ENCODE measurements at places on chromosomes 3 and 15.

DNA sequence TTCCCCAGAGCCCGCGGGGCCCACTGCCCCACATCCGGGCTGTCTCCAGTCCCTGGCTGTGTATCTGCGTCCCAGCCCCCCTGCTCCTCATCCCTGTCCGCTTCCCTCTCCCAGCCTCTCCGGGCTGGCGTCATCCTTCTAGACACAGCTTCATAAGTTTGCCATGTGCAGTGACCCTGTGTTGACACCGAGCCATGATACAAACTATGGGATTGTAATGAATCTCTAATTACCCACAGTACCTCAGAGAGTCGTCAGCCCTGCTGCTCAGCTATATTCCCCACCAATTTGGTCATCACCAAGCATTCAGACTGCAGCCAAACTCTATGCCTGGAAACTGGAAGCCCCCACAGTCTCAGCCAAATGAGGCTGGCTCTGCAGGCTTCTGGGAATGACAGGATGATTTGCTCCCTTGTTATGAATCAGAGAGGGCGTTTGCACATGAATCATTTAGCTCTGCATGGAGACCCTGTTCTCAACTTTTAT is 466.1 kb upstream of the ATP11B start:
- DNase-seq, result no peak

DNA sequence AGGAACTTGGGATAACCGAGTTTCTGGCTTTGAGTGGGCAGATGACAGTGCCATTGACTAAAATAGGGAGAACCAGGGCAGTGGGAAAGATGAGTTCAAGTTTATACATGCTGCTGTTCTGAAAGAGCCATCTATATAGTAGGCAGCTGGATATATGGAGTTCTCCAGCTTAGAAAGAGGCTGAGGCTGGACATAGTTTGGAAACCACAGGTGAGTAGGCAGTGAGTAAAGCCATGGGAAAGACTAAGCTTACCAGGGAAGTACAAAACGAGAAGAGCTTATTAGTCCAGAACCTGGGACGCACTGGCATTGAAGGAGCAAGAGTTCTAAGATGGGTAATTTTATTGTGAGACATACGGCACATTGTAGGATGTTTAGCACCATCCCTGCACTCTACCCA is 54.2 kb downstream of the MSL2 start:
- no peak for DNase-seq

DNA sequence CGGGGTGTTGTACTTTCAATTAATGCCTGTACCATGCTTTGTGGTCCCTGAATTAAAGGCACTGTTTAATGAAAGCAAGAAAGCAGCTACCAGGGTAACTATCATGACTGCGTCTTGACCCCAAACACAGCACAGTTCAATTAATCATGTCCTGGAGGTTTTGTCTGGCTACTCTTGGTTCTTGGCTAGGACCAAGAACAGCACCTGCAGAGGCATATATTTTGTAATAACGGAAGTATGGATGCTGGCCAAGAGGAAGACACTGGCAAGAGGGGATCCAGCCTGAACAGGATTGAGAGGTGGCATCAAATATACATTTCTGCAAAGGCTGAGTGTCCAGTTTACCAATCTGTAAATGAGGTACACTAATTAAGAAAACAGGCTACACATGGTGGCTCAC is 119.9 kb downstream of the FOXP1 start:
- DNase-seq, result no peak

DNA sequence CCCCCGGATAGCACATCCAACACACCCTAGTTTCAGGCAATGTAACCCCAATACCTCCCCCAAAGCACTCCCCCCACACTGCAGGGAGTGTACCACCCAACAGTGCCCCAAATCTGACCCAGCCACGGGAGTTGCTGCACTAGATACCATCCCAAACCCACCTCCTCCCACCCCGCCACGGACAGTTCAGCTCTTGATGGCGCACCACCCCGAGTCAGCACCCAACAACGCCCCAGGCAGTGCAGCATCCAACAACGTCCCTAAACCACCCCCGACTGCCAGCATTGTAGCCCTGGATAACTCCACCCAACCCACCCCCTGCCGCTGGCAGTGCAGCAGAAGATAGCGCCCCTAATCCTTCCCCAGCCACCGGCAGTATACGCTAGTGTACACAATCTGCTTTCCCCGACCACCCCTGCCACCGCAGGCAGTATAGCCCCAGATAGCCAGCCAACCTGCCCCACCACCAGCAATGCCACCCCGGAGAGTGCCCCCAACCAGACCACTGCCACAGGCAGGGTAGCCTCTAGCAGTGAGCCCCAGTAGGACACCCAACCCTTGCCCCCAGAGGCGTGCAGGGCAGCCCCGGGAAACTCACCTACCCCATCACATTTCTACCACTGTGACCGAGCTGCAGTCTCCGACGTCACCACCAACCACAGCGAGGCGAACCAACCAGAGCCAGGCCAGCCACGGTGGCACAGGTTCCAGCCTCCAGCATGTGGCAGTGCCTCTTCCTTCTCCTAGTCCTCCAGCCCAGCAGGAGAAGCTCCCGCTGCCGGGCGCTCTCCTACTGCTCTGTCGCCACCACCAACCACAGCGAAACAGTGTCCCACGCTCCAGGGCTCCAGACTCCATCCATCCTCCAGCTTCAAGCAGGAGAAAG is 178.1 kb downstream of the POTEB3 start:
- peak; percentile 4 for DNase-seq

GRCh38 chr15:49471733-49472132 is 48.7 kb downstream of the FGF7 start:
- no peak for DNase-seq

DNA sequence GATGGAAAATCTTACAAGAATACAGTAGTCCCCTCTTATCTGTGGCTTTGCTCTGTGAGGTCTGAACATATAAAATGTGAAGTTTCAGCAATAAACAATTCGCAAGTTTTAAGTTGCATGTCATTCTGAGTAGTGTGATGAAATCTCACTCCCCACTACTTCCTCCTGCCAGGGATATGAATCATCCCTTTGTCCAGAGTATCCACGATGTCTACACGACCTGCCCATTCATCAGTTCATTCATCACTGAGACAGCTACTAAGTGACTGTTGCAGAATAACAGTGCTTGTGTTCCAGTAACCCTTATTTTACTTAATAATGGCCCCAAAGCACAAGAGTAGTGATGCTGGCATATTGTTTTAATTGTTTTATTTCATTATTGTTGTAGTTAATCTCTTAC is 489.2 kb upstream of the UBE2E2 start:
- DNase-seq, result no peak

GRCh38 chr3:114418724-114419543 is 125.1 kb downstream of the TIGIT start:
- no peak for DNase-seq

DNA sequence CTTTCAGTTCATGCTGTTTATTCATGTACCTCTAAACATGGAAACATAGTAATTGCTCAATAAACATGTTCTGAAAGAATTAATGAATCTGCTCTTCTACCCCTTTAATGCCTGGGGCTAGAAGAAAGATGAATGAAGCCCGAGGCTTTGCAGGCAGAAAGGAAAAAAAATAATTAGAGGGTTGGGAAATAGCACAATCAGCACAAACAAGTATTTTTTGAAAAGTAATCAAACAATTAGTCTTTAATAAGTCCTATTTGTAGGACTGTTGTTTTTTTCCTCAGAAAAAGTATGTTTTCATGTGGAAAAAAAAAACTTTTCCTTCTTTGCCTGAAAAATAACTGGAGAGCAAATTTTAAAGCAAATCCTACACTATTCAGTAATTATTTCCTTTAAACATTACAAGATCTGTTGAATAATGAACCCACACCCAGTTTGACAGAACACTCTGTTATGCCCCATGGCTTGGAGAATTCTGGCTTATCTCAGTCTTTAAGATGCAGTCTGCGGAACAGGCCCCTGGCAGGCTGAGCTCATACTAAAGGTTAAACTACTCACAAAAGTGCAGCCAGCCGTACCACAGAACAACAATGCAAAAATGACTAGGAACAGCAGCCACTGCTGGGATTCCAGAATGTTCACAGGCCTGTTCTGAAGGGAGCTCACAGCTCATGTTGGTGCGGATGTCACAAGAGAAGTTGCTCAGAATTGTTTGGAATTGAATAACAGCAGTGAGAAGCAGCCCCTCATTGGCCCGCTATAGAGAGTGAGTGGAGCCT is 79.2 kb downstream of the ABI3BP start:
- no peak for DNase-seq

DNA sequence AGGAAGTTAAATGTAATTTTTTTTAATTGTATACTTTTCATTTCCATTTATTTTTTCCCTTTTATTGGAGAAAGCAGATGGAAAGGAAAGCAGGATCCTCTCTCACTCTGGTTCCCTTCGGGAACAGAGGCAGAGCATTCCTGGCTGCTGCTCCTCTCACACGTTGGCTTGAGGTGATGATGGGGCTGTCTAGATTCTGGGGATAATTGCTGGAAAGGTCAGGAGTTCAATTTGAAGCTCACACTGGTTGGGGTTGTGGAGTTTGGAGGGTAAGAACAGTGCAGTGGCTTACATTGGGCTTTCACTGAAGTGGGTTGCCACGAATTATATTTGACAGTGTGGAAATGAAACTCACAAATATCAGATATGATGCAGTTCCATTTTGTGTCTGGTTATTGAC is 57.6 kb downstream of the RARB start:
- DNase-seq, result no peak

DNA sequence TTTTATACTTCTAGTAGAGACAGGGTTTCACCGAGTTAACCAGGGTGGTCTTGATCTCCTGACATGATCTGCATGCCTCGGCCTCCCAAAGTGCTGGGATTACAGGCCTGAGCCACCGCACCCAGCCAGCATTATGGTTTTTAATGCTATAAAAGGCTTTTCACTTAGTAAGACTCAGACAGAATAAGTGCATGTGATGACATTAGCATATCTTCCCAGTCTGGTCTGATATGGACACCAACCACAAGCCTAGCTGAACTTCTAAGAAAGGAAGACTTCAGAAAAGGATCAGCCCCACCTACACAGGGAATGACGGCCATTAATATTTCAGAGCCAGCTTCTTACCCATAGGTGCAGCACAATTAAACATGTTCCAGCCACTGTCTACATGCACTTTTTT is 27.0 kb downstream of the GRK7 start:
- DNase-seq, result no peak

DNA sequence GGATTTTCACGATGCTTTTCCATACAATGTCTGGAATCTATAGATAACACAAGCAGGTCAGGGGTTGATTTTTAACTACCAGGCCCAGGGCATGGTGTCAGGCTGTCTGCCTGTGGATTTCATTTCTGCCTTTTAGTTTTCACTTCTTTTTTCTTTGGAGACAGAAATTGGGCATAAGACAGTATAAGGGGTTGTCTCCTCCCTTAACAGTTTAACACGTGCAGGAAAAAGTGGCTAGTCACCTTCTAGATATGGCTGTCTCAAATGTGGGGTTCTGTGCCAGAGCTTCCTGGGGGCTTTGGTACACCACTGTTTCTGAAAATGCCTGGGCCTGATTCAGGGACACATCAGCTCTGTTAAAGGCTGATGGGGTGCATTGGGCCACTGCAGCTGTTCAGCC is 7.4 kb upstream of the ZNF589 start:
- no peak for DNase-seq

DNA sequence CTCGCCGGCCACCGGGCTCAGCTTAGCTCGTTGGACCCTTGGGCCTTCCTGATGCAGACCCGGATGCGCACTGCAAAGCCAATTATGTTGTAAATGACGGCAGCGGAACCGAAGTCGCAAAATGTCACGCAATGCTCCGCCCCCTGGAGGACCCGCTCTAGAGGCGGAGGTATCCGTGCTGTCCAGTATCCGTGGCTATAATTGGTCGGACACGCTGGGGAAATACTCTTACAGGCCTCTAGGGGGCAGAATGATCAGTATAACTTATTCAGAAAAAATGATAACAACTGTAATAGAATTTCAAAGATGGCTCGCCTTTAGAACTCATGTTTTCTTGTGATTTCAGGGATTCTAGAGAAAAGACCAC is at the start of gene PRR23B:
Gene PRR23B, minus strand, starts transcription at position 59 of the 367 bp plus-strand sequence. CDS start 265 bp downstream, outside the sequence.
- DNase-seq, result no peak

DNA sequence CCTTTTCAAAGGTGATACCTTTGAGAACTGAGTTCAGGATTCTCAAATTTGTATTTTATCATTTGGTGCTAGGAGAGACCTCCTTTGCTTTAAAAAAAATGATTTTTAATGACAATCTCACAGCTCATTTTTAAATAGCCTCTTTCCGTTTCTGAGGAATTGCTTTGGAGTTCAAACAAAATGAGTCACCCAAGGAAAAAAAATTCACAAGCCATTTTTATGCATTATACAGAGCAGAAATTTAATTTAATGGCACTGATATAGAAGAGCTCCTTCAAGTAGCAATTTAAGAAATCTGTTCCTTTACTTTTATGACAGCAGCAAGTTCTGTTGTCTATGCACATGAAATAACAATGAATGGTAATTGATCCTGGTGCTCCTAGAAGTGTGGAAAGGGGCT is 337.9 kb upstream of the KCNMB2 start:
- no peak for DNase-seq

DNA sequence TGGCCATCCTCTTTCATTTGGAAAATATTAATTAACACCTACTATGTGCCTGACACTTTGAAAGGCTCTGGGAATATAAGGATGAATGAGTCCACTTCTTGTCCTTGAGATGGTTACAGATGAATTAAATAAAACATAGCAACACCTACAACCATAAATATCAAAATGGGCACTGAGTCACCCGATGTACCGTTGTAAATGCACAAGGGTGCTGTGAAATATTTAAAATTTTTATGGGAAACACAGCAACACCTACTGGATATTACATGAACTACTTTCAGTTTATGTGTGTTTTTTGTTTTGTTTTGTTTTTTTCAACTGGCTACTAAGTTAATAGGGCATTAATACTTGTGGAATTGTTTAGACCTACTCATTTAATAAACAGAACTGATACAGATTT is 239.0 kb upstream of the NAALADL2 start:
- no peak for DNase-seq

DNA sequence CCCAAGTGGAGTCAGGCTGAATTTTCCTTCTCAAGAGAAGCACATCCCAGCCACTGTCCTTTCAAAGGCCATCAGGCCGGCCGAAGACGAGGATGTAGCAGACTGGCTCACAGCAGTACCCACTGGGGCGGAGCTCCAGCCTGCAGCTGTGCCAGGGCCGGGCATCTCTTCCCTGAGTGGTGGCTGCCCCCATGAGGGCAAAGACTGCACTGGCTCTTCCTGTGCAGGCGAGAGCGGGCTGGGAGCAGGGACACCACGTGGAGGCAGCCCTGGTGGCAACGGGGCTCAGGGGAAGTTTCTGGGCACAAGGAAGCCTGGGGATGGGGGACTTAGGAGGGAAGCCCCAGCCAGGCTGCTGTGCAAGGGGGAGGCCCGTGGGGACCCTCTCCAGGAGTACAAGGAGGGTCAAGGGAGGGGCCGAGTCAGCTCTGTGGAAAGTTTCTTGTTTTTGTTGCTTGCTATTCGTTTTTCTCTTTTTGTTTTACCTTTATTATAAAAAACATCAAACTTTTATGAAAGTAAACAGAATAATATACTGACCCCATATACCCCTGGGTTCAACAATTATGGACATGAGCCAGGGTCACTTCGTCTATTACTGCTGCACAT is 66.1 kb downstream of the RPN1 start:
- DNase-seq, result no peak

DNA sequence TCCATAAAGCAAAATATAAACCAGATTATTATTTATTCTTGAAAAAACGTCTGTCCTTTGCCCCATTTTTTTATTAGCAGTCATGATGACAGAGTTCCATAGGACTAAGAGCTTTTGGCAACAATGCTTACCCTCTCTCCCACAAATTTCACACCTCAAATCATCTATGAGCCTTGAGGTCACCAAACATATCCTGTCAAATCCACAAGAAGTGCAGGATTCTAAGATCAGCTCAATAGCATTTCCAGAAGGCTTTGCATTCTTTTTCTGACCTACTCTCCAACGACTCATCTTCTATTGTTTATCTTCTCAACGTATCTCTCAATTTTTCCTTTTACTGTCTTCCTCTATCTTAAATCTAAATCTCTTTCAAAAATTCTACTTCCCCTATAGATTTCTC is 619.1 kb upstream of the BCHE start:
- no peak for DNase-seq

Data from activated T-helper 1 cell treated with anti-CD3 and anti-CD28 coated beads, Interleukin-2, amount 50 U/mL, for 16 hours (primary cell).